ENCODE measurements at places on chromosomes 2 and 18. TPM values are rescaled to one million over a fixed set of nuclear protein-coding genes. Genes with fewer than 3 reads are reported as not detected.
A peak's percentile ranks its signal among the peaks of the same experiment; 100 is the strongest.

MCFD2 gene
- 73.9 TPM for total RNA-seq

REL gene
- 10.2 TPM for total RNA-seq

DNPEP gene
- total RNA-seq: 80.1 TPM

PCARE gene
- not detected for total RNA-seq

APCDD1 gene
- not detected for total RNA-seq

B3GNT7 gene
- 6.1 TPM for total RNA-seq

ARHGAP28 gene
- total RNA-seq: not detected

CRIM1 gene
- 27.2 TPM for total RNA-seq

RPRM gene
- total RNA-seq: not detected

DNA sequence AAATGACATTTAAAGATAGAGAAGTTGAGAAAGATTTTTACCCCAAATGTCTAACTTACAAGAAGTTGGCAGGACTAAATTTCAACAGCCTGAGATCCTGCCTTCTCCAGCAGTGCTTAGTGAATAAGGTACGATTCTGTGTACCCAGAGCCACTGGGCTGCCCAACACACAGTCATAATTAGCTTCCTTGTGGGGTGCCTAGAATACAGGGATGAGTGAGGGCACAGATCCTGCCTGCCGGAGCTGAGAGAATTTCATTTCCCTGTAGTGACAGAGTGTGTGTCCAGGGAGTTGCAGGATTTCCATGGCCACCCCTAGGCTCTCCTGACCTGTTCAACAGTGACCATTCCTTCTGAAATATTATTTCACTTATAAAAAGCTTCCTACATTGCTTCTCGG is 27.0 kb downstream of the GREB1 start:
- DNase-seq: no peak

GRCh38 chr2:11708106-11708505 is 38.1 kb upstream of the NTSR2 start:
- no peak for DNase-seq

GRCh38 chr18:4433717-4434116 is 21.4 kb downstream of the DLGAP1 start:
- no peak for DNase-seq

GRCh38 chr18:27540111-27540510 is 355.0 kb upstream of the CHST9 start:
- DNase-seq: no peak

DNA sequence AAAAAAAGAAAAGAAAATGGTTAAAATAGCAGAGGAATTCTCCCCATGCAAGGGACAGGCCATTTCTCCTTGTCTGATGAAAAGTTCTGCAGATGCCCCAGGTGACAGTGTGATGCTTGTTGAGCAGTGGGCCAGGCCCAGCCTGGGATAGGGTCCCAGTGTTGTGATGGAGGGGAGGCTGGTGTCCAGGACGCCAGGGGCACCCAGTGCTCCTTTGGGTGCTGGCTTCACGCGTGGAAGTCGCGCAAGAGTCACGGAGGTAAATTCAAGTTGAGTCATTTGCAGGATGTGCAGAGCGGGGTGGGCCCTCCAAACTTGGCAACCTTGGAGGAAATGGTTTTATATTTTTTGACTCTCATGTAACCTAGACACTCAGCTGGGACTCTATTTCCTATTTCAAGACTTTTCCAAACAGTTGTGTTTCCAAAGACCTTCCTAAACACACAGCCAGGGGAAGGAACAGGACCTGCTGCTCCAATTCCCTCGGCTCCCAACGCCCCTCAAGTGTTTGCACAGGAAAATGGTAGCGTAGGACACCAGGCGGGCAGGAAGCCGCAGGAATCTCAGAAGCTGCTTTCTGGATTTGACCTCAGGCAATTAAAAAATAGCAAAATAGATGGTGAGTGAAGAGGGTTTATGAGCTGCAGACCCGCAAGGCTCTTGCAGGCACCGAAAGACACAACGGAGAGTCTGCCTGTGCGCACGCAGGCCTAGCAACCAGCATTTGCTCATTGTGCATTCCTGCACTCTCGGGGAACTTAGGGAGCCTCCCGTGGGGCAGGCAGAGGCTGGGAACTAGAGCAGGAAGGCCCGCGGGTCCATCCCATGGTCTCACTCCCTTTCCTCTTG is 107.1 kb upstream of the ODC1 start:
- DNase-seq: no peak

- peak; percentile 80 for DNase-seq
Observed at GRCh38 chr2:74440378-74441169, 1.2 kb downstream of the RTKN start.

DNA sequence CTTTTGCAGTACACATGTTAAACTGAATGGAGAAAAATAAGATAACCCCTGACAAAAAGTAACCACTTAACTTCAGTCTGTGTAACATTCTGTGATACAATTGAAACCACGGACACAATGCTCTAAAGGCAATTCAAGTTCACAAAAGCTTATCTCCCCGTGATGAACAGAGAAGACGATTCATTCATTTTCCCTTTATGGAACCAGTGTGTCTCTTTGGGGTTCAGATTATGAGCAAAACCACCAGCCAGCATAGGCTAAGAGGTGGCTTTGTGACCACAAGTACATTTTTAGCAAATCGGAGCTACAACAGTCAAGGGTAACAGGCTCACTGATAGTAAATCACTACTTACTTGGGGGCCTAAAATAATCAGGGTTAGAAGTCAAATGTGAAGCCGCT is 120.6 kb upstream of the SMAD7 start:
- DNase-seq: no peak

DNA sequence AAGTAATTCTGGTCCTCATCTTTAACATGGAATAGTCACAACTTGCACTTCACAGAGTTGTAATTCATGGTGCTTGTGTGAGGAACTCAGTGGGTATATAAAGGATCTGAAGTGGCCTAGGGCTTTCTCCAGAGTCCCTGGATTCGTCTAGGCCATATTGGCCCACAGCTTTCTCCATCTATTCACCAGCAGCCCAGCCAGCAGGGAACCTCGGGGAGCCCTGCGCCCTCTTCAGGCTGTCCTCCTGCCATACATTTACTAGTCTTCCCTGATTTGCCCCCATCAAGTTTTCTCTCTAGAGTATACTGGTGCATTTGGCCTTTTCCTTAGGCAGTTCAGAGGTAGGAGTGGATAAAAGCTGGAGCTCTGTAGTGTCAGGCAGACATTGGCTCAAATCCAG is 278.3 kb downstream of the MYCN start:
- DNase-seq: peak; percentile 3

DNA sequence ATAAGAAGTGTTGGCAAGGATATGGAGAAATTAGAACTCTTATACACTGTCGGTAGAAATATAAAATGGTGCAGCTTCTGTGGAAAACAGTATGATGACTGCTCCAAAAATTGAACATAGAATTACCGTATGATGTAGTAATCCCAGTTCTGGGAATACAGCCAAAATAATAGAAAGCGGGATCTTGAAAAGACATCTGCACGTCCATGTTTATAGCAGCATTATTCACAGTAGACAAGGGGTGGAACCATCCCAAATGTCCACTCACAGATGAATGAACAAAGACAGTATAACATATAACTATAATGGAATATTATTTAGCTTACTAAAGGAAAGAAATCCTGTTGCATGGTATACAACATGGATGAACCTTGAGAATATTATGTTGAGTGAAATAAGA is 257.7 kb downstream of the TDRD15 start:
- DNase-seq: no peak

DNA sequence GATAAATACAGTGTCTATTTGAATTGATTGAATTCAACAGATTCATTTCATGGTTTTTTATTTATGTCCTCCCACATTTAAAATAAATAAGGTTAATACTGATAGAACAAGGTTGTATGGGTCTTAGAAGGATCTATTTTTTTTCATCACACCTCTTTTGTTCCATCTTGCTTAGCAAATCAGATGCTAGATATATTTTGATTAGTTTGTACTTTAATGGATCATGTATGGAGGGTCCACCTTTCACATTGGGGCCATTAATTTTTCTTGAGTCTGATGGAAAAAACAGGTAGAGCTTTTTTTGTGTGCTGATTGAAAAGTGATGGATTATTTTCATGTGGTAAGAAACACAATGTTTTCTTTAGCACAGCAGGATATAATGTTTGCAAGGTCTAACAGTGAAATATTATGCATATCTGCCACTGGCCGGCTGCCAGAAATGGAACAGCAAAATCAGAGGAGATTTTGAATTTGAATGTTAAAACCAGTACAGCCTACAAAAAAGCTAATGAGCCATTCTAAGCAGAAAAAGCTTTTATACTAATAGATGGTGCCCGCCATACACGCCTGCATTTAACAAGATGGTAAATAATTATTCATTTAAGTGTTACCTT is 188.1 kb upstream of the ETAA1 start:
- no peak for DNase-seq

GRCh38 chr2:172672114-172672513 is 63.5 kb upstream of the RAPGEF4 start:
- no peak for DNase-seq

DNA sequence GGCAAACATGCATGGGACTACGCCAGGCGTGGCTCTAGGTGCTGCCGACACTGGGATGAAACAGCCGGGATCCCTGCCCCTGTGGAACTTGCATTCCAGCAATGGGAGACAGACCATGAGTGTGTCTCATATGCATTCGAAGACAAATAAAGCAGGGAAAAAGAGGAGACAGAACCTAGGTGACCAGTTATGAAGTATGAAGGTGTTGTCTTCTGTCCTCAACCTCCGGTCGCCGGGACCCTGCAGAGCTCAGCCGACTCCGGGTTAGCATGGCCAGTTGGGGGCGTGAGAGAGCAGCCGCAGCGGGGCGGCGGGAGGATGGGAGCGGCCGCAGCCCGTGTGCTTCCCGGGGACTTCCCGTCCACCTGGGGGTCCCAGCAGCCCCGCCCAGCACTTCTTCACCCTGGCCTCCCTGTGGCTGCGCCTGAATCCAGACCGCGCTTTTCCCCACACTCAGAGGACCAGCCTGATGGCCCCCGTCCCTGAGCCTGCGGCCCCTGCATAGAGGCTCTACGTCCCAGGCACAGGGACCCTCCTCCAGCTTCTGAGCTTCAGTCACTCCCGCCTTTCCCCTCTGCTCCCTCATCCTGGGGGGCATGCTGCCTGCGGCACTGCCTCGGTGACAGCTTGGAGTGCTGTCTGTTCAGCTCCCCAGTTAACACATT is 11.4 kb downstream of the ID2 start:
- no peak for DNase-seq

Data from HCT116 (cell line).